ENCODE measurements at places on chromosomes 16 and 17.

DNA sequence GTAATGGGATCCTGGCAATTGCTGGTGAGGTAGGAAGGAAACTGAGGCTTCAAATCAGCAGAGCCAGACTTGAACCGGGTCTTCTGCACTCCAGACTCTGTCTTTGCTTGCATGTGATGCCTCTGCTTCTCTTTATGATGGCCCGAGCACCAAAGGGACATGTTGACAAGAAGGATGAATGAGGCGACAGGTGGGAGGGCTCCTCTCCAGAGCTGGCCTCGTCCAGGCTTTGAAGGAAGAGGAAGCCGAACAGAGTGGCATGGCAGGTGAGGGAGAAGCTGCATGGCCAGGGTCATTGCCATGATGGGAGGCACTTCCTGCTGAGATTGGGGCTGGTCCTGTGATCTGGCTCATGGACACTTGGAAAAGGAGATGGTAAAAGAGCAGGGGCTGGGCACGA lies 40.8 kb downstream of the AKAP1 start:
- DNase-seq: no peak

- no peak for DNase-seq
Observed at GRCh38 chr16:11583889-11584565, 2.7 kb downstream of the LITAF start.

- DNase-seq: no peak
Observed at GRCh38 chr16:81693744-81694303, 85.3 kb upstream of the PLCG2 start.

DNA sequence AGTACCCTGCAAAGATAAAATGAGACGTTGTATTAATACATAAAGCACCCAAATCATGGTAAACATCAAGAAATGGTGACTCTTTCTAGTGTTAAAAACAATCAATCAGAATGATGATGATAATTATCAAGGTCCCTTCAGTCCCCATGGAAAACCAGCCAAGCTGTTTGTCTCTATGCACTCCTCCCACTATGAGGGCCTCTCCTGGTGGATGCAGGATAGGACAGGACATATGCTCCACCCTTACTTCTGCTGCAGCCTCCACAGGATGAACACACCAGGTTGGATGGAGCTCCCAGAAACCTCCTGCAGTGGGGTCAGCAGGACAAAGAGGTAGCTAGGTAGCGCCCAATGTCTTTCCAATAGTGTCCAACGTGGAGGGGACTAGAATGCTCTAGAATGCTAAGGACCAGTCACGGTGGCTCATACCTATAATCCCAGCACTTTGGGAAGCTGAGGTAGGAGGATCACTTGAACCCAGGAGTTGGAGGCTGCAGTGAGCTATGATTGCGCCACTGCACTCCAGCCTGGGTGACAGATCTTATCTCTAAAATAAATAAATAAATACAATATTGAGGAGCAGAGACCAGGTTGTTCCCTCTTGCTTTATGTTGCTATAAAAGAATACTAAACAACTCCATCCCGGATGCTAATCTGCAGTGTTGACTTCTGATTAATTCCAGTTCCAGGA lies 9.9 kb upstream of the KDM8 start:
- no peak for DNase-seq

DNA sequence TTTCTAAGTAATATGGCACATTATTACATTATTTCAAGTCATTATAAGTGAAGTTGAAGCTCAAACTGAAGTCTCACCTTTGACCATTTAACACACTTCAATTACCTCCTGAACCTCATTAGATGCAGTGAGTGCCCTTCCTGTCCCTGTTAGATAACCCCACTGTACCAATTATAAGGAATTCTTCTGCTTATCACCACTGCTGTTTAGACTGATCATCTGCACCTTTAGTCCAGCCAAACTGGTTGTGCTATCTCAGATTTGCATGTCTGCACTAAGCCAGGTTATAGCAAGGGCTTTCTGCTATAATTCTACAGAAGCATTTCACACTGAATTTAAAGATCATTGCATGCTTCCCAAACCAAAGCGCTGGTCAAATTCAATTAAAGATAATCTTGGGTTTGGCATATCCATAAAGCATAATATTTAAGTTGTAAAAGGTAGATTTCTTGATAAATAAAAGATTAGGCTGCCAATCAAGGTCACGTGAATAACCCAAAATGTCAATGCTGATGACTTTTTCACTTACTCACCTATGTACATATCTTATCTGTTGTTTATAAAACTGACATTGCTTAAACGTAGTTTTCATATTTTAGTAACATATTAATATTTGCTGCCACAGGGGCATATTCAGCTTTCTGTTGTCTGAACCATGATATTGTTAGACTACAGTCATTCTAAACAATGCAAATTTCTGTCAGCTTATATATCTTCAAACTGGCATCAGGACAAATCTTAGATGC lies 11.9 kb downstream of the ITFG1 start:
- DNase-seq: no peak

- DNase-seq: no peak
Observed at GRCh38 chr16:50066482-50067289, 916 bp downstream of the HEATR3 start.

GRCh38 chr17:38693700-38694329 lies 11.3 kb upstream of the MLLT6 start:
- DNase-seq: peak; percentile 65

DNA sequence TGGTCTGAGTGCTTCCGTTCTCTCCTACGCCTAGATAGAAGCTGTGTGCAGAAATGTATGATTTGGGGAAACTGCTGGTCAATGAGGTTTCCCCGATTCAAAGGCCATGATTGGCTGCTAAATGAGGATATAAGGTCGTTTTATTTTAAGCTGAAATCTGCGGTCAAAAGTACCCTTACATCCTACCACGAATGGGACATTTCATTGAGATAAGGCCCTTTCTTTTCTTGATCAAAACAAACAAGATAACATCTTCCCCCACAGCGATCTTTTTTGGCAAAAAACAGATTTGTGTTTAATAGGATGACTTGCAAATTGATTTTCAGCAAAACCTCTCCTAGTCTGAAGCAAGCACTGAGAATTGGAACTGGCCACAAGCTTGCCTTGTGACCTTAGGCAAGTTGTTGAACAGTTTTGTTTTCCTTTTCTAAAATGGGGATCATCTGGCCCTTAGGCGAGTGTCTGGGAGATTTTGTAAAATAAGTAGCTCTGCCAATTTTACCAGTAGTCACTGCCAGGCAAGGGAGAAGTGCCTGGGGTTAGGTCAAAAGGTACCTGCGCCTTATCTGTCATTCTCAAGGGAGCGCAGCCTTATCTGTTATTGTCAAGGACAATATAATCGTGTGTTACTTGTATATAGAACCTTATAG lies 635 bp downstream of the SCPEP1 start:
- no peak for DNase-seq

Measured in HFF-Myc (cell line).